Brain pericyte (primary cell): ENCODE measurements at places on chromosomes 12 and 14.

DNA sequence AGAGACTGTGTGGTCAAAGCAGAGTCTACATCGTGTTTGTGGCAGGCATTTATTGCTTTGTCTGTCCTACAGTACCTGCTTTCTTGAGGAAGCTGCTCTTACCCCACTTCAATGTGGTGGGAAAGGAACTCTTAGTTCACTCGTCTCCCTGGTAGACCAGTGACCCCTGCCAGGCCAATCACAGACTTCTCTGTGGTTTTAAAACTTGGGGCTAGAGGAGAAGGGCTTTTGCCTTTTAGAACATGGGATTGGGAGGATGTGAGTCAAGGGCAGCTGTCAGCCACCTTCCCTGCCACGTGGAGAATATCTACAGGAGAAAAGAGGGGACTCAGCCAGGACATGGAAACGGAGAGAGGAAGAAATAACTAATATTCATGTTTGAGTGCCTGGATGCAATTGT is 36.8 kb upstream of the TMED10 start:
- DNase-seq = no peak

GRCh38 chr12:45973526-45973925 is 16.8 kb downstream of the SCAF11 start:
- no peak for DNase-seq

DNA sequence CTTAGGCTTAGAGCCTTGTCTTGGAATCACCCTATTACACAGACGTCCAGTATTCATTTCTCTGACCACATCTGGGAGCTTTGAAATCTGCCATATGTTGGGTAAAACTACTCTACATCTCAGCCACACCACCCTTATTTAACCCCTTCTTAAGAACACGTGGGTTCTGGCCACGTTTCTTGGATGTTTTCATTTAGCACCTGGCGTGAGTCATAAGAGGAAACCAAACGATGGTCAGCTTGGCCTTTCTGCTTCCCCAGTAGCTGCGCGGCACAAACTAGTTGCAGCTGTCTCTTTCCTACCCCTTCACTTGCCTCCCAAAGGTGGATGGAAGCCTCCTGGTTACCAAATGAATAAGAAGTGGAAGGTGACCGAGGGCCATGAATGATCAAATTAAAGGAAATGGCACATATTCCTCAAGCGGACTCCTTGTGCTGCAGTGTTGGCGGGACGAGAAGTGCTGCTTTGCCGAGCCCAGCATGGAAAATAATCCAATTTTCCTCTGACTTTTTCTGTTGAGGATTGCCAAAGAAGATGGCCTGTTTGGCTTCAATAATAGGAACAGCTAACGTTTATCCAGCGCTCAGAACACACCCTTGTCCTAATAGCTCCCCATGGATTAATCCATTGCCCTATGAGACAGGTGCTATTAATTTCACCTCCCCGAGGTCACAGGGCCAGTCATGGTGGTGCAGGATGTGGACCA is 154.1 kb downstream of the ZNF664 start:
- DNase-seq = no peak

GRCh38 chr14:92729634-92730358 is 18.6 kb downstream of the LGMN start:
- DNase-seq = peak; percentile 38

DNA sequence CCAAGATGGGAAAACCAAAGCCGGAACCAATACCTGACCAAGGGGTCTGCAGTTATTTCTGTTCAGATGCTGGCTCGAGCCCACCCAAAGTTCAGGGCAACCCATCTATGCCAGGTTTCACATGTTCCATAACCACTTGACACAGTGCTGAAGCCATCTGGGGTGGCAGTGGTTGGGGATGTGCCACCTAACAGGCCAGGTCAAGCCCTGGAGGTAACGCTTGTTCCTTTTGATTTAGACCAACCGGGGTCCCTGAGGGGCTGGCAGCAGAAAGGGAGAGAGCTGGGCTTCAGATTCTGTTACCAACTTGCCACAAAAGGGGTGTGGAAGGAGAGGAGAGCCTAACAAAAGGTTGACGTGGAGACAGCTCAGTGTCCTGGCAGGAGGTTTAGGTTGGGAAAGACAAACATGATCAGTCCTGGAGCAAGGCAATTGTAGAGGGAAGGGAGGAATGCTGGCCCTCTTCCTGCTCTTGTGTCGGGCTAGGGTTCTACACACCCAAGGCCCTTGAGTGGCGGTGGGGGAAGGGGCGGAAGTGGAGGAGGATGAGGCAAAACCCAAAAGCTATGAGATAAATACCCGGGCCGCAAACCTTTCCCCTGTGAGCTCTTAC is 31.9 kb downstream of the CACNA2D4 start:
- no peak for DNase-seq

- DNase-seq = no peak
Observed at GRCh38 chr14:69170839-69171238, 17.9 kb upstream of the DCAF5 start.

DNA sequence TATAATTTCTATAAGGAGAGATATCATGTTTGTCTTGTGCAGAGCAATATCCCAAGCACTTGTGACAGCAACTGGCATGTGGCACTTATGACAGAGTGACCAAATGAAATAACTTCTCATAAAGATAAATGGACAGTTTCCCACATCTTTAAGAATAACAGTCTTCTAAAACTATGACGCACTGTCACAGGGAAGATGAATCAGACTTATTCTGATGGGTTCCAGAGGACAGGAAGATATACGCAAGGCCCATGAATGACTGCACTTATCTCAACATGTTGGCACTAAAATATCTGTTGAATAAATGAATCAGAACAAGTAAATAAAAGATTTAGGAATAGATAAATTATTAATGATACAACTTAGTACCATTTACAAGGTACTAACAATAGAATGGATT is 465.8 kb upstream of the SYT1 start:
- no peak for DNase-seq

- DNase-seq = no peak
Observed at GRCh38 chr12:67765776-67766766, 117.5 kb downstream of the DYRK2 start.

GRCh38 chr12:124379938-124380754 is 85.3 kb downstream of the RFLNA start:
- no peak for DNase-seq

DNA sequence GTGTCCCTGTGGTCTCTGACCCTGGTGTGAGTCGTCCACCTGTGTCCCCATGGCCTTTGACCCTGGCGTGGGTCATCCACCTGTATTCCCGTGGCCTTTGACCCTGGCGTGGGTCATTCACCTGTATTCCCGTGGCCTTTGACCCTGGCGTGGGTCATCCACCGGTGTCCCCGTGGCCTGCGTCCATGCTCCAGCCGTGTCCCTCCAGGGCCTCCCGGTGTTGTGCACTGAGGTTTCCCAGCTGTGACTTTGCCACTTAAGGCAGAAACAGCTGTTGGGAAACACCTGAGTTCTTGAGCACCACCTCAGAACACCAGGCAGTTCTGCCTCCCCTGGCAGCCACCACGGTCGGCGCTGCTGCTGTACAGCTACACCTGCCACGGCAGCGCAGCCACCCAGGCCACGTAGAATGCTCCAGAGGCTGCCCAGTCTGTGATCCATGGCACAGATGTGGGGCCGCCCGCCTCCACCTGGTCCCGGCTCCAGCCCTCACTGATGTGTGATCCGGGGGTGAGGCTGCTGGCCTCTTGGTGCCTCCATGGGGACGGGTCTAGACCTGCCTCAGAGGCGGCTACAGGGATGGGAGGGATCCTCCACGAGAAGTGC is 69.1 kb upstream of the GALNT9 start:
- no peak for DNase-seq

DNA sequence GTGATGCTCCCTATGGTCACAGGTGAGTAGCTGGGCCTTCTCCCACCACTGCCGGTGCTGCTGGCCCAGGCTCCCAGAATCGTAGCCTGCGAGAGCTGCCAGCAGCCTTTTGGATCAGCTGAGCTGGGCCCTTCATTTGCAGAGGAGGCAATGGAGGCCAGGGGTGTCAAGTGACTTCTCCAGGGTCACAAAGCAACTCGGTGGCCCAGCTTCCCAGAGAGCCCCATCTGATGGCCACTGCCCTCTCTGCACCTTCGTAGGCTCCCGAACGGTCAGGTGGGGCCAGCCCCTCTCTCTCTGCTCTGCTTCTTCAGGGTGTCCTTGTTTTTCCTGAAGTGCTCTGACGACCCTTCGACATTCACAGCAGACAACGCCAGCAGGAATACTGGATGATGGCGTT is 4.6 kb downstream of the KRT80 start:
- DNase-seq = no peak

- DNase-seq = no peak
Observed at GRCh38 chr12:92021666-92022035, 124.0 kb downstream of the BTG1 start.

GRCh38 chr14:26810631-26811030 is 212.8 kb upstream of the NOVA1 start:
- DNase-seq = no peak

DNA sequence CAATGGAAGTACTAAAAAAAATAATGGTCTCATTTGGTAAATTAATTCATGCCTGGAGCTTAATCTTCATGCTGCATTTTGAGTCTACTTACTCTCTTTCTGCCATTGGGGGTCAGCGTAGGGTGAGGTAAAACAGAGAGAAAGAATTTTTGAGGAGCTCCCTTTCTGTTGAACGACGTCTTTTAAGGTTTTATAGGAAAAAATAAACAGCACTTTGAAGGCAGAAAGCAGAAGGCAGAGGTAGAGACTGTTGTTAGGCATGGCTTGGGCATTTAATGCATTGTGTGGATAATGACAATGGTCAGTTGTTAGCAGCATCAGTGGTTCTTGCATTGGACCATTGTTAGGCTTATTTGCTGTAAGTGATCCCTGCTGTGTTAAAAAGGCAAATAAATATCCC is 557.2 kb upstream of the STXBP6 start:
- no peak for DNase-seq

- no peak for DNase-seq
Observed at GRCh38 chr14:65849558-65849957, 437.0 kb downstream of the FUT8 start.

- no peak for DNase-seq
Observed at GRCh38 chr12:2640281-2640680, 154.5 kb upstream of the FKBP4 start.

DNA sequence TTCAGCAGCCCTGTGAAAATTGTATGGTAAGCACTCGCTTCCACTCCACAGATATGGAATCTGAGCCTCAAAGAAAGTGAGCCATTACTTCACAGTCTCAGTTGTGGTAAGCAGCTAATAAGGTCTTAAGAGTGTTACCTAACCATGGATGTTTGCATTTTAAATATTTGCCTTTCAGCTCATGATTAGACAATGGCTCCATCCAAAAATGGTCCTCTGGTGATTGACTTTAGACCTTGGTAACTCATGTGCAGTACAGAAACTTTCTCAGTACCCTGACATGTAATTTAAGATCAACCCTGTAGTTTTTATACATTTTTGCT is 1.8 kb downstream of the A2M start:
- no peak for DNase-seq

- no peak for DNase-seq
Observed at GRCh38 chr12:9973949-9974348, 2.7 kb downstream of the CLEC12A start.

DNA sequence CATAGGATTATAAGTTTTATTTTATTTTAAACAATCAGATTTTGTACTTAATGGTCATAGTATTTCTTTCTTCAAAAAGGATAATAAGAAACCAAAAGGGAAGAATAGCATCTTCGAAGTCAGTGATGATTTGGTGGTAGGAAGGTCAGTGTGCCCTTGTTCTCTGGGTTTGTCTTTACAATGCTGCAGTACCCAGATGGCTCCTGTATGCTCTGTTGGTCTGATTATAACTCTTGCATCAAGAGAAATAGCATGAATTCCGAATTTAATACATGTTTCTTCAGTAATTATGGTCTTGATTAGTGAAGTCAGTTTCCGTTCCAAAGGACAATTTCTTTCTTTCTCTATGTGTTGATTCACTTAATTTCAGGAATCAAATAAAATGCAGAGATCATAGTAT is 180.2 kb downstream of the TMTC2 start:
- DNase-seq = no peak

DNA sequence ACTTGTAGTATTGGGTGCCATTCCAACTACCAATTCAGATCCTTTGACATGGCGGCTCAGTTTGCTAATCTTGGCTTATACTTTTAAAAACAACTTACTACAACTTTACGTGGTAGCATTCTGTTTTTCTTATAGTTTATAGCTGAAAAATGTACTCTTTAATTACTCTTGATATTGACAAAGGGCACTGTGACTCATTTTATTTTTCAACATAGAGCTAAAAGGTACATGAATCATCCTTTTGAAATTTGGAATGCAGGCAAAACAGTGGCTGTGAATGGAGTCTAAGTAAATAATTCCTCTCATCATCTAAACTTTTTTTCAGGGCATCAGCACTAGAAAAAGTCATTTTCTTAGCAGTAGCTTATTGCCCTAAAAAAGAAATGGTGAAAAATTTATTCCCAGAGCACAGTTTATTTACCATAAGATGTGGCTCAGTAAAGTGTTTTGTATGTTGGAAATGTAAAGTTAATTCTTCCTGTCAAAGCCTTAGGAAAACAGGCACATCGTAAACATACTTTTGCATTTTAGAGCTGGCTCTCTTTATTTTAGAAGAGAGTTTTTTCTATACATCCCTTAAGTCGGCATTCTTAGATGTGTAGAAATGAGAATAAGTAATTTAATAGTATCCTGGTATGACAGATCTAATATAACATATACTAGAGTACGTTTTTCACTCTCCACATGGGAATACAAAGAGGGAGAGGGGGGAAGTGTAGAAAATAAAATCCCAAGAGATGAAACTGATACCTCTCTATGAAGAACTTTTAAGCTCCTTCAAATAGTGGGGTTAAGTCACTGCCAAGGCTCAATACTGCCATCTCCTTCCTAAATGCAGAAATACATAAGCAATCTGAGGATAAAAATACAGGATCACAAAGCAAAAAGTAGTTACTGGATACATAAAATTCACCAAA is 55.2 kb downstream of the SLC25A21 start:
- DNase-seq = peak; percentile 51
